ENCODE measurements at places on chromosomes 1 and 21.

GRCh38 chr1:100767176-100767890 lies 47.8 kb downstream of the VCAM1 start:
- no peak for DNase-seq

- no peak for DNase-seq
Measured at GRCh38 chr1:234733427-234733826, 123.4 kb upstream of the IRF2BP2 start.

GRCh38 chr1:113109908-113110554 lies 37.0 kb downstream of the LRIG2 start:
- DNase-seq = no peak

DNA sequence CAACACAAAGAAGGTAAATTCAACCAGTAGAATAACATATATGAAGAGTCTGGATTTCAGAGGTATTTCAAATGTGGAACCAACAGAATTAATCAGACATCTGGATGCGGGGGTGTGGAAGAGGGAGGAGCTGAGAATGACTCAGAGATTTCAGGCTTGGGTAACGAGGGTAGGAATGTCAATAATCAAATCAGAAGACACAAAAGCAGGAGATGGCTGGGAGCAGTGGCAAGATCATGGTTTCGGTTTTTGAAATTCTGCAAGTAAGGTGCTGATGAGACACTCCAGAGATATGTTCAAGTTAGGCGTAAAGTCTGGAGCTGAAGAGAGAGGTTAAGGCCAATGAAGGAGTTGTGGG lies 64.0 kb downstream of the PLPPR5 start:
- DNase-seq = no peak

GRCh38 chr1:214124281-214124805 lies 136.6 kb downstream of the PROX1 start:
- DNase-seq = no peak
